Erythroblast (primary cell): ENCODE measurements at places on chromosomes 2 and 18.

DNA sequence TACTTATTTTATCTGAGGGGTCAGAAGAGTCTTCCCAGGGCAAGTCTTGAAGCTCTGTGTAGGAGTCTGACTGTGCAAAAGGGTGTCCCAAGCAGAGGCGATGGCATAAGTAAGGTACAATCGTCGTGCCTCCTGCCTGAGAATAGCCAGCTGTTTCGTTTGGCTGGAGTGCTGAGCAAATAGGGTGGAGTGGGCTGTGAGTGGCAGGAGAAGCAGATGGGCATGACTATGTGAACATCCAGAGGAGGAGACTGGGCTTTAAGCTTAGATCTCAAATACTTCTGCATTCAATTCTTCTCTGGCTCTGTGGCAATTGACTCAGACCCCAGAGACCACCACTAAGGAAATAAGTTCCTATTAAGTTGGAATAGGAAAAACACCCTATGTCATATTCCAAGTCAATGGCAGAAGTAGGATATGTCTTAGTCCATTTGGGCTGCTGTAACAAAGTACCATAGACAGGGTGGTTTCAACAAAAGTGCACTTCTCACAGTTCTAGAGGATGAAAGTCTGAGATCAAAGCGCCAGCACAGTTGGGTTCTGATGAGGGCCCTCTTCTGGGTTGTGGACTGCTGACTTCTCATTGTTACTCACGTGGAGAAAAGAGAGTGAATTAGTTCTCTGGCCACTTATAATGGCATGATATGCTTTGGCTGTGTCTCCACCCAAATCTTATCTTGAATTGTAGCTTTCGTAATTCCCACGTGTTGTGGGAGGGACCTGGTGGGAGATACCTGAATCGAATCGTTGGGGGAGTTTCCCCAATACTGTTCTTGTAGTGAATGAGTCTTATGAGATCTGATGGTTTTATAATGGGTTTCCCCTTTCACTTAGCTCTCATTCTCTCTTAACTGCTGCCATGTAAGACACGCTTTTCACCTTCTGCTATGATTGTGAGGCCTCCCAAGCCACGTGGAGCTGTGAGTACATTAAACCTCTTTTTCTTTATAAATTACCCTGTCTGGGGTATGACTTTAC is 120.2 kb downstream of the LPIN1 start:
- DNase-seq = no peak

DNA sequence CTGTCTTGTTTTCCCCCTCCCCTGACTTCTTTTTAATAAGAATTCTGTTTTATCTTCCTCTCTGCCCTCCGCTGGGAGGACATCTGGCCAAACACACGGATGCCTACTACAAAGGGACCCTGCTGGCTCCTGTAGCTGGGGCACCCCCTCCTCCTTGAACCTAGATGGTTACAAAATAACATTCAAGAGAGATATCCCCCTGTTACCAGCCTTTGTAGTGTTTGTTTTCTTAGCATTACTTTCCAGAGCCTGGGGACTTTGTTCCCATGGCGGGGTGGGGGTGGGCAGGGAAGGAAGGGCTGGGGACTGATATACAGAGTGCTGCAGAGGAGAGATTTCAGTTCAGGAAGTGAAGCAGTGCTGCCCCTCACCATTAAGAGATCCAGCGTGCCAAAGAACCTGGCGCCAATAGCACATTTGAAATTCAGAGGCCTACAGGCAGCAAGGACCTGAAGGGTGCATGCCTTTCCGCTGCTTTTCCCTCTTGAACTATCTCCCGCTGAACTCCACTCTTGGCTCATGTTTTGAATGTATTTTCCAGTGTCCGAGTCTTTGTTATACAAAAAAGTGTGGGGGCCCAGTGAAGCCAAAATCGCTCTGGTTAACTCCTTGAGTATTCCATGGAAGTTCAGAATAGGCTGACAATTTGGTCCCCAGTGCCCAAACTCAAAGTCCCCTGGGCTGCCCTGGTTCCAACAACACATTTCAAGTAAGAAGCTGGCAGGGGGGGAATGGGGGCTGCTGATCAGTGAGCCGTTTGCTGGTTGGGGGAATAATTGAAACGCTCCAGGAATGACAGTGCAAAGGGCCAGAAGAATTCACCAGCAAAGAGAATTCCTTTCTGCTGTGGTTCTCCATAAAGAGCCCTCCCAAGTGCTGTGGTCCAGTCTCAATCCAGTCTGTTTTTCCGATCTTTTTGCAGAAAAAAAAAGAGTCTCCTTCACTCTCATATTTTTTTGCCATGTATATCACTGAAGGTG is 94.8 kb upstream of the THOC1 start:
- DNase-seq = no peak

GRCh38 chr2:74020702-74021406 is 36.1 kb downstream of the TET3 start:
- DNase-seq = no peak

GRCh38 chr2:84874381-84875212 is 6.3 kb downstream of the TRABD2A start:
- no peak for DNase-seq

DNA sequence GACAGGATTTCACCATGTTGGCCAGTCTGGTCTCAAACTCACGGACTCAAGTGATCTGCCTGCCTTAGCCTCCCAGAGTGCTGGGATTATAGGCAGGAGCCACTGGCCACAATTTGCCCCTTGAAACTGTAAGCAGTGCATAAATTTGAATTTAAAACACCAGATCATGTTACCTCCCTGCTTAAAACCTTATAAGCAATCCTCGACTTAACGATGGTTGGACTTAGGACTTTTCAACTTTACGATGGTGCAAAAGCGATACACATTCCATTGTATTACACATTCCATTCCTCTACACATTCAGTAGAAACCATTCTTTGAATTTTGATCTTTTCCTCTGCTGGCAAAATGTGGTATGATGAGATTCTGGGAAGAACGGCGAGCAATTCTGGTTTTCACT is 23.2 kb upstream of the EFR3B start:
- DNase-seq = no peak

GRCh38 chr2:95272299-95272751 is 1.9 kb upstream of the PROM2 start:
- no peak for DNase-seq

DNA sequence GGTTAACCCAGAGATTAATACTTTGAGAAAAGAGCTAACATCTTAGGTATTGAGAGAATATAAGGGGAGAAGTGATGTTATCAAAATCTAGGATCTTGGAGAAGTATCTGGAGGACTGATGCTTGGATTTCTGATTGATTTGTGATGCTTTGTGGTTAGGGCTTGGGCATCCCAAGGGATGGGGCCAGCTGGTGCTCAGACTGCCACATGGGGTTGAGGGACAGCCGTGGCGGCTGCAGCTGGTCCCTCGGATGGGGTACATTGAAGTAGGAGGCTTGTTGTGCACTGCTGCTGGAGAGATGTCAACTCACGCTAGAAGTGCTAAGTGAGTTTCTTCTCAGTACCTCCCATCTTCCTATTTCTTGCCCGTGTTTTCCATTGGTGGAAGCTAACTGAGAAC is 22.4 kb downstream of the HRH4 start:
- DNase-seq = no peak

DNA sequence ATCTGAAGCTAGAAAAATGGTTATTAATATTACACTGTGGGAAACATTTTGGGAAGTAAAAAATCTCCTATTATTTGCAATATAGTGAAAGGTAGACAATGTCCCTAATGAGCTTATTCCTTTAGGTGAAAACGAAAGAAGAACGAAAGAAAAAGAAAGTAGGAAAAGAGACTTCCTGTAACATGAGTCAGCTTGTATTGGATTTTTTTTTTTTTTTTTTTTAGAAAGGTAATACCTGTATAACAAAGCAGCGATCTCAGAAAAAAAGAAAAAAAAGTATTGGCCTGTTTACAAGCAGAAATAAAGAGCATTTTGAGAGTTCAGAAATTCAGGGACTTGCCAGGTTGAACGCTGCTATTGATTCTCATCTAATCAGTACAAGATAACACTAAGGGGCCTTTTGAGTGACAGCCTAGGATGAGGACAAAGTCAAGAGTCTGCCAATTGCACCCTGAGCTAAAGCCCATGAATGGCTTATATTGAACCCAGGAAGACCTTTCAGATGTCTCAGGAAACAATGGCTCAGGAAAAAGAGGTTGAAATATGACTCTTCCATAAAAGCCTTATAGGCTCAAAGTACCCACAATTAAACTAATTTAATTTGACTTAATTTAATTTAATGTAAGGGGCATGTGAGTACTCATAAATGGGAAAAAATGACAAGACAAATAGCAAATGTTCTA is 615.6 kb upstream of the CDH2 start:
- DNase-seq = no peak

DNA sequence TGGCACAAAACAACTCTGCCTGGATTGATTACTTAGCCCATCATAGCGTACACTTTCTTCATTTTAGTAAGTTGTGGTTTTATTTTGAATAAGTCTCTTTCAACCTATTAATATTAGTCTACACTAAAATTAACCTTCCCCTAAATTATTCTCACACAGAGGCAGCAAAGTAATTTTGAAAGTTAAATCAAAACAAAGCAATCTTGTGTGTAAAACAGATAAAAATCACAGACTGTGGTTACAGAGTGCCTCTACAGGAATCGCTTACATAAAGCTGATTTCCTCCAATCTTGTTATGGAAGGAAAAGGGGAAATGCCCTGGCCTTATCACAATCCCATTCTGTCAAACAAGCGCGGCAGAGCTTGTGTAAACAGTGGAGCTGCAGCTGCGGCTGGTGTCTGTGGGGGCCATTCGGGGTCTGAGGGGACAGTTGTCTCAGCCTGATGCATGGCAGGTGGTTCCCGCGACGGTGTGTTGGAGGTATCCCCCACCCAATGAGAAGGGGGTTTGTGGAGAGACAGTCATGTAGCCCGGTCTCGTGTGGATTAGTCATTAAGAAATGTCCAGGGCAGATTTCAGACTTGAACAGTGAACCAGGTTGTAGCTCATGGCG is 42.1 kb downstream of the BCL2L11 start:
- no peak for DNase-seq

- DNase-seq = no peak
Measured at GRCh38 chr2:62303788-62304187, 107.9 kb downstream of the B3GNT2 start.

- DNase-seq = peak; percentile 27
Measured at GRCh38 chr2:122368576-122369243, 613.3 kb downstream of the TSN start.

- DNase-seq = no peak
Measured at GRCh38 chr2:184041077-184041476, 557.3 kb upstream of the ZNF804A start.

- DNase-seq = no peak
Measured at GRCh38 chr2:10321622-10322021, 18.9 kb downstream of the HPCAL1 start.

DNA sequence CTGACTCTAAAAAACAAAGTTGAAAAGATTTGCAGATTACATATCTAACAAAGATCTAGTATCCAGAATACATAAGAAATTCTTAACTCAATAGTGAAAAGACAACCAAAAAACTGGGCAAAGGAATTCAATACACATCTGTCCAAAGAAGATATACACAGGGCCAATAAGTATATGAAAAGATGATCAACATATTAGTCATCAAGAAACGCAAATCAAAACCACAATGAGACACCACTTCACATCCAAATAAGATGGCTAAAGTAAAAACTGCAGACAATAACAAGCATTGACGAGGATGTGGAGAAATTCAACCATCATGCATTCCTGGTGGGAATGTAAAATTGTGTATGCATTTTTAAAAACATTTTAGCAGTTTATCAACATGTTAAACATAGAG is 256.0 kb downstream of the EIPR1 start:
- no peak for DNase-seq

DNA sequence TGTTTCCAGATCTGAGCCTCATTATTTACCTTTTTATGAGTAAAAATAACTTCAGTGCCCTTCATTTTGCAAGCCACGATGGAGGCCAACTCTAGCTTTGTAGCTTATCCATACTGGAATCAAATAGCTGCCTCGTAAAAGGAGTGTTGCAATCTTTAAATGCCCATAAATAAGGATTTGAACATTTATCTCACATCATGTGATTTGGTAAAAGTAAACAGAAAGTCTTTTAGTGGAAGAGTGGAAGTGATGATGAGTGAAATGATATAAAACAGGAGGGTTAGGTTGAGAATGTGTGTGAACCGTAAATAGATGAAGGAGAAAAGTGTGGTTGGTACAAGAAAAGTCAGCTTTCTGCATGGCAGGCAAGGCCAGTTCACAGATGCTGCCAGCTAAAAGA is 348.9 kb downstream of the OSR1 start:
- no peak for DNase-seq
